ENCODE measurements at places on chromosomes 12 and 14.

- no peak for DNase-seq
These were observed 19.3 kb downstream of the FMNL3 start for GRCh38 chr12:49687941-49688340.

DNA sequence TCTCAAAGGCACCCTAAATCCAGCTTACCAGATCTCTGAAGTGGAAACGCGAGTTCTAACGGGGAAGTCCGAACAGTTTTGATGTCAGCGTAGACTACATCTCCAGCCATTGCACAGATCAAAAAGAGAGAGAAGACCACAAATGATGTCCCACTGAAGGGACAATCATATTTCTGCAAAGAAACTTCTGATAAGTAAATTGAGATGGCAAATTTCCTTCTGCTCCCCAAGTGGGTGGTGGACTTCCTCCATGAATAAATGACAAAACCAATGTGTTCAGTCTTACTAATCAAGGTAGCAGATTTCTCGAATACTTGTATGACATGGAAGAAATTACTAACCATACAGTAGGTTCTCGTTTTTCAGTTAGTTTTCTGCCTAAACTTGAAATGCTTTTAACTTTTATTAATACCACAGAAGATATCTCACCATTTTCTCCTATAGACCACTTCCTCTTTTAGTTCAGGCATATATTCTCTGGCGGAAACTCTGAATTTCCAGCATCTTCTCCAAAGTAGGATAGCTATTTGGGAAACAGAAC lies at the start of gene CLECL1:
Gene CLECL1 (minus strand): TSS at position 177 of the 541 bp plus-strand sequence.
- DNase-seq = no peak

GRCh38 chr12:57813971-57814772 lies 4.4 kb downstream of the AVIL start:
- DNase-seq = no peak

GRCh38 chr14:78010688-78011087 lies 159.5 kb upstream of the NRXN3 start:
- no peak for DNase-seq

DNA sequence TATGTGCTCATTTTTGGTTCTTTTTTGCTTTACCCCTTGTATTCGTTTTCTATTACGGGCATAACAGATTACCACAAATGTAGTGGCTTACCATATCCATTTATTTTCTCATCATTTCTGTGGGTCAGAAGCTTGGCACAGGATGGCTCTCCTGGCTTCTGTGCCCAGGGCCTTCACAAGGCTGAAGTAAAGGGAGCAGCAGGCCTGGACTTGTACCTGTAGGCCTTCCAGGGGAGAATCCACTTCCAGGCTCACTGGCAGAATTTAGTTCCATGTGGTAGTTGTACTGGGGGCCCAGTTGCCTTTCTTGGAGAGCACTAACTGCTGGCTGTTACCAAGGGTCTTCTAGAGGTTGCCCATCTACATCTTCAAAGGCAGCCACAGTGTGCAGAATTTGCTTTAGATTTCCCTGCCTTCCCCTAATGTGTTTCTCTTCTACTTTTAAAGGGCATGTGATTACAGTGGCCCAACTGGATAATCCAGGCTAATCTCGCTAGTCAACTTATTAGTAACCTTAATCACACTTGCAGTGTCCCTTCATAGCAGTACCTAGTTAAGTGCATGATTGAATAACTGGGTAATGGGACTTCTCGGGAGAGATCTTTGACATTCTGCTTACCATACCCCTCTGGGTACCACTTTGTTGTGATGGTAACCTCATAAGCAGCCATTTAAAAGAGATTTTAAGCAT lies 67.0 kb downstream of the CRADD start:
- DNase-seq = no peak

GRCh38 chr14:81765651-81766275 lies 232.1 kb upstream of the SEL1L start:
- DNase-seq = no peak

GRCh38 chr12:120980800-120981368 lies 2.5 kb downstream of the HNF1A start:
- DNase-seq = no peak

GRCh38 chr14:22531451-22532344 lies 57.3 kb downstream of the DAD1 start:
- DNase-seq = no peak

DNA sequence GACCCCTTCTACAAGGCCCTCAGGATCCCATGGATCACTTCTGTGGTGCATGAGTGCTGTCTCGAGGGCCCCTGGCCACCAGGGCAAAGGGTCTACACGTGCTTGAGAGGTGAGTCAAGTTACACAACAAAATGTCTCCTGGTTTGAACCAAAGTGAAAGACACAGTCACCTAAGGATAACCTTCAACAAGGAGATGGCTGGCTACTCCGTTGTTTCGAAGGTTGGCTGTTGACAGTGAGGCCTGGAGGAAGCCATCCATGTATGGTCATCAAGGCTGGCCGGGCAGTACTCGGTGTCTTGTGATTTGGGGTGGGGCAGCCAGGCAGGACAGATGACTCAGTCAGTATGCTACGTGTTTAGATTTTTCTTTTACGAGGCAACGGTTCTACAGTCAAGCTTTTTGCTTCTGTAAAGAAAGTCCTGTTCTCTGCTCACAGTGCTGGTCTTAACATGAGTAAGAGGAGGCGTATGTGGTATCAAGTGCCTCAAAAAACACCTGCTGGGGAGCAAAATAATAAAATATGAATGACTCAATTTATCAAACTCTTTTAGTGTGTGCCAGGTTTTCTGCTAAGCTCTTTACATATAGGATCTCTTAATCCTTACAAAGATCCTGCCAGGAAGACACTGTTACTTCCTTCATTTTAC lies 18.0 kb upstream of the NT5DC3 start:
- DNase-seq = no peak

DNA sequence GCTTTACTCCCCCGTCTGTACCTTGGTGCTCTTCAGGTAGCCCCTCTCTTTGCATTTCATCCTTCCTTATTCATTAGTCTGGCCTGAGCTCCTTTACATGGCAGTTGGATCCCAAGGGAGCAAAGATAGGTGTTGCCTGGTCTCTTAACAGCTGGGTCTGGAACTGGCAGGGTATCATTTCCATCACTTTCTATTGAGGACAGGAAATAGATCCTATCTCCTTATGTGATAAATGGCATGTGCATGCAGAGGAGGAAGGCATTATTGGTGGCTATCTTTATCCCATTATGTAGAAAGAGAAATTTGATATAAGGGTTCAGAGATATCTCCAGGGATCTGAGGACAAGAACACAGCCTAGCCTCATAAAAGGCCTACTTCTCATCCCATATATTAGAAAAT lies 54.6 kb upstream of the OAS1 start:
- no peak for DNase-seq

DNA sequence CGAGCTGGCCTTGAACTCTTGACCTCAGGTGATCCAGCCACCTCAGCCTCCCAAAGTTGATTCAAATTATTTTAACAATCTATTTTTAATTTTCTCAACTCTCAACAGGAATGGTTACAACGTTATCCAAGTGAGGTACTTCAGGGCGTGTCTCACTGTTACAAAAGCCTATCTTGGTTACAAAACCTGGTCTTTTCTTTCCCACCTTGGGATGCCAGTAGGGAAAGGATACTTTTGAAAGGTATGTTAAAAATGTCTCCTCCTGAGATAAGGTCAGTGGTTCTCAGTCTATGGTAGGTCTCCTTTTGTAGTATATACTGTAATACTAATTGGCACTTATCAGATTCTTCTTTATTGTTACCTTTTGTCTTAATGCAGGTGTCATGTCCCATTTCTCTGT lies 4.9 kb downstream of the SPTSSA start:
- no peak for DNase-seq

DNA sequence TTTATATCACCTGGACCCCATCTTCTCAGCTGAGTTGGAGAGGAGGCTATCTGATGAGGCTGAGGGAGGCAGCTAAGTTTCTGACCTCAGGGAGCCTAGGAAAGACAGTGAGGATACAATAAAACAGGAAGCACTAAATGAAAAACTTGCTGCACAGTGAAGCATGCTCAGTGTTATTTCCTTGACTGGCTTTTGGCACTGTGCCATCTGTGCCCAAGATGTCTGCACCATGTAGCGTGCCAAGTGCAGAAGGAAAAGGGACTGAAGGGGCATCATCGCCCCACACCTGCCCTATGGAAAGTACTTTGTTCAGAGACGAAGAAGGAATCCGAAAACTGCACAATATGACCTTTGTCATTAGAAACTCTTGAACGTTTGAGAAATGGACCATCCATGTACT lies 102.7 kb downstream of the ANO4 start:
- DNase-seq = no peak

DNA sequence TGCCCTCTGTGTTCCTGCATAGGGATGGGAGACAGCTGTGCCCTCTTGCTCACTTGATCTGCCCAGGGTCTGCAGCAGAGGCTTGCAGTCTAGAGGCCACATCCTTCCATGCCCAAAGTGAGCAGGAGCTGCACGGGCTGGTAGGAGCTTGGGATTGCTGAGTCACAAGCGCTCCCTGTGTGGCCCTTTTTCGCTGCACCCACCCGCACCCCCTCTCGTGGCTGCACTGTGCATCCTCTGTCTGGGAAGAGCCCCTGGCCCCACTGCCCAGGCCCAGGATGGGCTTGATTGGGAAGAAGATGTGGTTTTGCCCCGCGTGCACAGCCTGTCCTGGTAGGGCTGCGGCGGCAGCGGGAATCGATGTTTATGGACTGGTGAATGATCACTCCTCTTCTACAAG lies 192.4 kb downstream of the TSPAN9 start:
- DNase-seq = no peak

- DNase-seq = no peak
These were observed 27.0 kb downstream of the MAP3K9 start for GRCh38 chr14:70782361-70782760.

DNA sequence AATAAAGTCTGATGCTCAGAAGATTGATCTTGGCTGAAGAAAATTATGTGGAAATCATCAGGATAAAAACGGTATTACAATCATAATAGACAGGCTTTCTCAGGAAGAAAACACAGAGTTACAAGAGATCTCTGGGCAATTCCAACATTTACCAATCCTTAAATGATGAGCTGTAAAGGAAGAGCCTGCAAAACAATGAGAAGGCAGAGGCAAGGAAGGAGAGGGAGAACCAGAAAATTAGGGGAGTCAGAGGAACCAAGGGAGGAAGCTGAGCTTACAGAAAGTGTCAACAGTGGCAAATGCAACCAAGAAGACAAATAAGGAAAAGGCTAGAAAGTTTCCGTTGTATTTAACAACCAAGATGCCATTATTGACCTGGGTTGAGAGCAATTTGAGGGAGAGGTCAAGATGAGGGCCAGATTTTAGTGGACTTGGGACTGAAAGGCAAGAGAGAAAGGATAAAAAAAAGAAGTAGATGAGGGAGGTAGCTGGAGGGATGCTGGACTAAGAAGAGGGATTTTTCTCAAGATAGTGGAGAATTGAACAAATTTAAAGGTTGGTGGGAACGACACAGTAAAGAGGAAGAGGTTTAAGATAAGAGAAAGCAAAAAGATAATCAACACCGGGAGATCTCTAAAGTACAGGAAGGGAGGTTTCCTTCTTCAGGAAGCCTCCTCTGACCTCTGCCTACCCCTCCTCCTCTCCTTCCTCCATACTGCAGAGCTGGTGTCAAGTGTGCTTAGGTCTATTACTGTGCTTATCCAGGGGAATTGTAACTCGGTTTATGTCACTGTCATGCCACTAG lies 116.9 kb downstream of the DUSP6 start:
- no peak for DNase-seq

GRCh38 chr14:33561488-33562175 lies 389.2 kb downstream of the EGLN3 start:
- no peak for DNase-seq

Data from effector CD4-positive, alpha-beta T cell (primary cell).